ENCODE measurements at places on chromosomes 2 and 18. TPM values are rescaled to one million over a fixed set of nuclear protein-coding genes. Genes with fewer than 3 reads are reported as not detected.
A peak's percentile ranks its signal among the peaks of the same experiment; 100 is the strongest.

- H3K27me3 ChIP-seq, result no peaks in the 10 kb centered on the region
- DNase-seq, result no peak
- H3K27ac ChIP-seq, result no peak overlapping the region
- H3K4me1 ChIP-seq, result no peaks in the 10 kb centered on the region
- H3K4me3 ChIP-seq, result no peak overlapping the region
These were observed 402.8 kb upstream of the DSEL start for GRCh38 chr18:67919316-67919715.

DNA sequence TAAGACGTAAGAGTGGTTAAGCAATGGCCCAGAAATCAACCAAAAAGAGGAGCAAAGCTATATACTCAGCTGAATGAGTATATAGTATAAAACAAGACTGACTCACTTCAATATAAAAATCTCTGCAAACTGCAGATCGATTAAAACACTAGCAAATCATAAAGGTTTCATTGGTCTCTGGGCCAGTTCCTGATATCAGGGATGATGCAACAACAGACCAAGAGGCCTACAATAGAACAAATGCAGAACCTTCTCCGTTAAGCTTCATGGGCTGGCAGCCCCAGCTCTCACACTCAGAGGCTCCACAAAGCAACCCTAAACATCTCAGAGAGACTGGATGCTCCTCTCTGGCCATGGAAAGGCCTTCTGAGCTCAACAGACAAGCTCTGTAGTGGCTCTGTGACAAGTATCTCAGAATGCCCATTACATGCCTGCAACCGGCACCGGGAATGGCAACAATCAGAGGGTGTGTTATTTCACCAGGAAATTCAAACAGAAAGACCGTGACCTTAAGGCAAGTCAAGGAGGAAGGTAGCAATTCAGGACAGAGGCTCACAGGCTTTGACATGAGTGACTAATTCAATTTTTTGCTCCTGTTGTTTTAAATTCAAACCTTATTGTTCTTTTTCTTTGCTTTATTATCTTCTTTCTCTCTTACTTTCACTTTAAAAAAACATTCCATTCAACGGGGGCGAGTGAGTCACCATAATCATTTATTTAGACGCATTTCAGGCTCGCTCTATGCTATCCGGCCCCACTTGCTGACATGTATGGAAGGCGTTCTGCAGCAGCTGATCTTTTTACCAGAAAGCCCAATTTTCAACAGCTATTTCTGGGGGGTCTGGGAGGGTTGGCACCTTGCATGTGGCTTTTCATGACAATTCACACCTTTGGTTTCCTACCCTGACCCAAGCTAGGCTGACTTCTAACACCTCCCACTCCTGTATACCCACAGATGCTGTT lies 15.1 kb downstream of the CYRIA start:
- DNase-seq, result no peak
- H3K4me3 ChIP-seq, result no peak overlapping the region
- peaks cover 56% of the 10 kb centered on the region for H3K4me1 ChIP-seq
- no peaks in the 10 kb centered on the region for H3K27me3 ChIP-seq
- H3K36me3 ChIP-seq, result no peaks in the 10 kb centered on the region
- peak overlapping the region; percentile 57 for H3K27ac ChIP-seq

Gene MAL
- total RNA-seq, result not detected

DNA sequence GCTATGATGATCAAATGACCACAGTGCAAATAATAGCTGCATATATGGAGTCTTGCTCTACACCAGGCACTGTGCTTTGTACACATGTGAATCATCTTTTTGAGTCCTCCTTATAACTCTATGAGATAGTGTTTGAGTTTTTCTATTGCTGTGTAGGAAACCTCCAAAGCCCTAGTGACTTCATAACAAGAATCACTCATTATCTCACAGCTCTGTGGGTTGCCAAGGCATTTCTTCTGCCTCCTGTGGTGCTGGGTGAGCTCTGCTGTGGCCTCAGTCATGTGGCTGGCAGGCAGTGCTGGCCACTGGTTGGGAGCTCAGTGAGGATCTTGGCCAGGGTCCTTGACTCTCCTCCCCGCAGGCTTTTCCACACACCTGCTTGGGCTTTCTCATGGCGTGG lies 153.4 kb downstream of the CAPN13 start:
- no peak overlapping the region for H3K4me3 ChIP-seq
- H3K4me1 ChIP-seq, result peaks cover 14% of the 10 kb centered on the region

Gene NEU2
- not detected for total RNA-seq

Gene SNRNP27
- 61.0 TPM for total RNA-seq

DNA sequence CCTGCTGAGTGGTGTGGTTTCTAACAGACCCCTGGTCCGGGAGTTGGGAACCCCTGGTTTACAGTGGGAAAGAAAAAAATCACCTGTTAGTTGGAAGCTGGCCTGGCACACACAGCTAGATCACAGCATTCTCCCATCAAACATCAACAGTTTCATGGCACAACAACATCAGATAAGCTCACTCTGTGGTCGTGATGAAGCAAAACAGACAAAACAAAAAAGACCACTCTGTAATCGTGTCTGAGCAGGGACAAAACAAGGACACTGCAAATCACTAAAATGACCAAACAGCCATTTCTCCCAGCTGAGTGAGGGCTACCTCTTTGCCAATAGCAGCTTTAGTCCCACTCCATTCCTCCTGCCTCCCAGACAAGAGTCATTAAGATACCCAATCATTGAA lies 9.0 kb upstream of the IMPACT start:
- DNase-seq, result no peak
- no peaks in the 10 kb centered on the region for H3K4me1 ChIP-seq
- H3K4me3 ChIP-seq, result no peak overlapping the region

- no peaks in the 10 kb centered on the region for H3K36me3 ChIP-seq
- no peaks in the 10 kb centered on the region for H3K27me3 ChIP-seq
- H3K27ac ChIP-seq, result no peak overlapping the region
- H3K4me1 ChIP-seq, result no peaks in the 10 kb centered on the region
These were observed 71.6 kb upstream of the RFX8 start for GRCh38 chr2:101546376-101547058.

DNA sequence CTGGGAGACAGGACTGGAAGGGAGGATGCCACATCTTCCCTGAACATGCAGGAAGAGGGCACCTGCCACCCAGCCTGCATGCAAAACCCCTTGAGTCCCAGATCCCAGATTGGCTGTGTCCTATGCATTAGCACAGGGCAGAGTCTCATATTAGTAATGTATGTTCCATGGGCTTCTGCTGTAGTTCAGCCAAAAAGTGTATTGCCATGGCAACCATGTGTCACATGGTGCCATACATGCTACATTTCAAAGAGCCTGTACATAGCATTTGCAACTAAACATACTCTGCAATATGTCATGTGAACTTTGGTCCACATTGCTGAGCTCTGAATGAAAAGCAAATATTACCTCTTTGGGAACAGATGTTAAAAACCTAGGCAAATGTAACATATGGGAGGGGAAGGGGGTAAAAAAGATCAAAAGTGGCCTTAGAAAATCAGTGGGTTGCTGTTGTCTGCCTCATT lies 78.4 kb downstream of the DPP4 start:
- DNase-seq, result no peak
- H3K27ac ChIP-seq, result no peak overlapping the region
- H3K4me1 ChIP-seq, result no peaks in the 10 kb centered on the region
- H3K27me3 ChIP-seq, result no peaks in the 10 kb centered on the region

GRCh38 chr2:108922141-108922915 lies 66.7 kb downstream of the EDAR start:
- H3K27ac ChIP-seq, result no peak overlapping the region
- H3K27me3 ChIP-seq, result peaks cover 43% of the 10 kb centered on the region
- H3K4me1 ChIP-seq, result no peaks in the 10 kb centered on the region
- no peak for DNase-seq

- no peaks in the 10 kb centered on the region for H3K36me3 ChIP-seq
- peak overlapping the region; percentile 21 for H3K4me3 ChIP-seq
- no peak for DNase-seq
- peak overlapping the region; percentile 88 for H3K27ac ChIP-seq
These were observed 130.0 kb downstream of the PLCL1 start for GRCh38 chr2:197934261-197934933.

DNA sequence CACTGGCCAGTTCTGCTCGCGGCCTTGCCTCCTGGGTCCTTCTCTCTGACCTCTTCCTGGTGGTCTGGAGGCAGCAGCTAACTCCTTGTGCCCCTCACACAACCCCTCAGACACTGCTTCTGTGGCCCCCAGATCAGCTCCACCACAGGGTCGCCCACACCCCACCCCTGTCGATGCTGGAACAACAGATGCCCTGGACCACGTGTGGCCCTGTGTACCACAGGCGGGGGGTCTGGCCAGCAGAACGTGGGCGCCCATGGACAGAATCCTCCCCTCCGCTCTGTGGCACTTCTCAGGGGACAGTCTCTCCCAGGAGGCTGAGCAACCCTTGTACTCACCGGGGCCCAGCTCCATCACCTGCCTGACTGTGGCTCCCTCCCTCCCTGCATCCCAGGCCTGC lies 245.6 kb downstream of the NDUFA10 start:
- 0 out of 3 replicates have a peak, but pooled peaks cover 2% of the 10 kb centered on the region for H3K27me3 ChIP-seq
- H3K4me3 ChIP-seq, result no peak overlapping the region
- H3K27ac ChIP-seq, result no peak overlapping the region
- no peaks in the 10 kb centered on the region for H3K4me1 ChIP-seq
- DNase-seq, result no peak

Gene TMEM150A
- 15.5 TPM for total RNA-seq

DNA sequence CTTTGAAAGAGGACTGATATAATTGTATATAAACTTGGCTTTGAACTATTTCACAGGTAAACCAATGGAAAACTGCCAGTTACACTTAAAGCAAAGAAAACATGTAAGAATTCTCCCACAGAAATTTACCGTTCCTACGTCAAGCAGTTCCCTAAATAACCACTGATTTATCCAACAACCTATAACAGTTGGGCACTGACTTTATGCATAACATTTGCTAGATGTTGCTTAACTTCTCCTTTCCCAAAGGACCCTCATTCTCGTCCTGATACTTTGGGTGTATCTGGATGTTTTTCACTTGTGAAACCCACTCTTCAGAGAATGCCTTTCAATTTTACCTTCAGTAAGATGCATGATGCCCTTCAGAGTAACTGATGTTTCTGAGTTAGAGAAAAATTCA lies 43.8 kb downstream of the STAT1 start:
- no peak overlapping the region for H3K4me3 ChIP-seq
- no peak overlapping the region for H3K27ac ChIP-seq
- DNase-seq, result no peak
- H3K27me3 ChIP-seq, result no peaks in the 10 kb centered on the region

Gene EVA1A
- not detected for total RNA-seq

DNA sequence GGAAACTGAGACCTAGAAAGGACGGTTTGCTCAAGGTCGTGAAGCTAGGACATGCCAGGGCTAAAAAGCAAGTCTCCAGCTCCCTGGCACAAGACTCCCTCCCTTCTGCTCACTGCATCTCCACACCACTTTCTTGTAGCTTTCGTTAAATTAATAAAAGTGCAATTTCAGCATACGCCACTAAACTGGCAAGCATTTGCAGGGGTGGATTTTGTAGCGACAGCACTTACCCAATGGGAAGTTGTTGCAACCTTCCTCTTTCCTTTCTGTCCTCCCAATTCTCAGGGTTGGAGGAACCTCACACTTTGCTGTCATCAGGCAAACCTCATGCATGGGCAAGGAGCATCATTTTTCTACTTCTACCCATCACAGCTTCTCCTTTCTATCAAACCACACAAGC lies 7.4 kb upstream of the RHOB start:
- H3K4me3 ChIP-seq, result no peak overlapping the region
- no peaks in the 10 kb centered on the region for H3K36me3 ChIP-seq
- H3K27me3 ChIP-seq, result peaks cover 11% of the 10 kb centered on the region
- DNase-seq, result no peak
- H3K4me1 ChIP-seq, result no peaks in the 10 kb centered on the region

GRCh38 chr2:36753706-36754221 lies 57.3 kb downstream of the VIT start:
- H3K4me3 ChIP-seq, result no peak overlapping the region
- H3K27ac ChIP-seq, result no peak overlapping the region

DNA sequence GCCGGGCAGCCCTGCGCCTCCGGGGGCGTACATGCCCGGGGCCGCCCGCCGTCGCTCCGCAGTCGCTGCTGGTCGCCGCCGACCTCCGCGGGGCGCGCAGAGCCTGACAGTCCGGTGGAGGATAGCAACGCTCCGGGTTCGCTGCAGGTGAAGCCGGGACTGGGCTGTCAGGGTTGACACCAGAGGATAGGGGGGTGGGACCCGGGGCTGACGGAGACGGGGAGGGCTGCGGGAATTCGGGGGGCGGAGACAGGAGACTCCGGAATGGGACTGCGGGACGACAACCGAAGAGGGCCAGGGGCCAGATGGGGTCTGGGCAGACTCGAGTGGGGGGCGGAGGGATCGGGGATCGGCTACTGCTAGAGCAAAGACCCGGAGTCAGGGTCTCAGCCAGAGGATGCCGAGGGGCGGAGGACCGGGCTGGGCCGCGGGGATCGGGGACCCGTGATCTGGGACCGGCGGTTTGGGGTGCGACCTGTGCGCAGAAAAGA lies 403 bp downstream of the TMEM127 start:
- H3K36me3 ChIP-seq, result peaks cover 50% of the 10 kb centered on the region
- H3K4me1 ChIP-seq, result peaks cover 27% of the 10 kb centered on the region
- H3K27ac ChIP-seq, result peak overlapping the region; percentile 78
- no peaks in the 10 kb centered on the region for H3K27me3 ChIP-seq

GRCh38 chr18:37913051-37913450 lies 347.5 kb upstream of the CELF4 start:
- H3K27me3 ChIP-seq, result no peaks in the 10 kb centered on the region
- no peak overlapping the region for H3K27ac ChIP-seq
- DNase-seq, result no peak
- no peaks in the 10 kb centered on the region for H3K36me3 ChIP-seq
- H3K4me3 ChIP-seq, result no peak overlapping the region
- no peaks in the 10 kb centered on the region for H3K4me1 ChIP-seq

Gene NEUROD1
- not detected for total RNA-seq

- DNase-seq, result no peak
- no peaks in the 10 kb centered on the region for H3K27me3 ChIP-seq
- H3K36me3 ChIP-seq, result no peaks in the 10 kb centered on the region
- H3K27ac ChIP-seq, result no peak overlapping the region
- no peak overlapping the region for H3K4me3 ChIP-seq
- H3K4me1 ChIP-seq, result no peaks in the 10 kb centered on the region
These were observed 130.4 kb downstream of the IRS1 start for GRCh38 chr2:226669249-226669648.

- no peaks in the 10 kb centered on the region for H3K4me1 ChIP-seq
- no peak overlapping the region for H3K4me3 ChIP-seq
- H3K36me3 ChIP-seq, result peaks cover 48% of the 10 kb centered on the region
- no peak for DNase-seq
These were observed 88.2 kb downstream of the PKP4 start for GRCh38 chr2:158544998-158545397.

- DNase-seq, result no peak
- H3K27me3 ChIP-seq, result no peaks in the 10 kb centered on the region
- no peaks in the 10 kb centered on the region for H3K36me3 ChIP-seq
These were observed 172.9 kb upstream of the SETBP1 start for GRCh38 chr18:44507729-44508325.

Gene IL36RN
- total RNA-seq, result not detected

Gene SLC20A1
- total RNA-seq, result 136 TPM

All from K562 (cell line).